ENCODE measurements at places on chromosomes 7 and 10.

GRCh38 chr10:18737841-18738240 lies 78.6 kb downstream of the ARL5B start:
- no peak for DNase-seq

DNA sequence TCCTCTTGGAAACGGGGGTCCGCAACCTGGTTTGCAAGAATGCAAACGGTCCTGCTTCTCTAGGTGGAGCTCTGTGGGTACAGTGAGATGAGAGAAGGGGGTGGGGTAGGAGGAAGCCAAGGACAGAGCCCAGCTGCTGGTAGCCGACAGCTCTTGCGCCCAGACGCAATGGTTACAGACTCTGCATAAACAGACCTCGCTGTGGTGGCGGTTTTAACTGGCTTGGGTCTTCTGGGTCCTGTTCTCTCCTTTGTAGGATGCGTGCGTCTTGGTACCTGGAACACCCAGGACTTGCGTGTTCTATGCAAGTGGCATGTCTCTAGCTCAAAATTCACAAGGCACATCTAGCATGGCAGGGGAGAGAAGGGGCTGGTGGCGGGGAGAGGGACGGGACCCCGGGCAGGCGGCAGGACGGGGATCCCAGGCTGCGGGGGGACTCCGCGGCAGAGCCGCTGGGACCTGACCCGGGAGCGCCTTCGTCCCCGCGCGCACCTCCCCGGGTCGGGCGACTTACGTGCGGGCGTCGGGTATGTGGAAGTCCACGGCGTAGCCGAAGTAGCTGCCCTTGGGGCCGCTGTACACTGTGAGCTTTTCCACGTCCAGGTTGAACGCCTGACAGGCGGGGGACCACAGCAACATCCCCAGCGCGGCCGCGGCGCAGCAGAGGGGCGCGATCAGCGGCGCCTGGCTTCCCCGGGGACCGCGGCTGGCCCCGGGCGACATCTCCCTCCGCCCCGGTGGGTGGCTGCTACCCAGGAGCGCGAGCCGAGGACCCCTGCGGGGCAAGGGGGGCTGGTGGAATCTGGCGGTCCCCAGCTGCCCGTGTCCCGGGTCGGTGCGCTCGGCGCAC lies 448 bp downstream of the ITGA8 start:
- no peak for DNase-seq

GRCh38 chr10:113754768-113755167 lies 3.3 kb downstream of the PLEKHS1 start:
- DNase-seq: no peak

DNA sequence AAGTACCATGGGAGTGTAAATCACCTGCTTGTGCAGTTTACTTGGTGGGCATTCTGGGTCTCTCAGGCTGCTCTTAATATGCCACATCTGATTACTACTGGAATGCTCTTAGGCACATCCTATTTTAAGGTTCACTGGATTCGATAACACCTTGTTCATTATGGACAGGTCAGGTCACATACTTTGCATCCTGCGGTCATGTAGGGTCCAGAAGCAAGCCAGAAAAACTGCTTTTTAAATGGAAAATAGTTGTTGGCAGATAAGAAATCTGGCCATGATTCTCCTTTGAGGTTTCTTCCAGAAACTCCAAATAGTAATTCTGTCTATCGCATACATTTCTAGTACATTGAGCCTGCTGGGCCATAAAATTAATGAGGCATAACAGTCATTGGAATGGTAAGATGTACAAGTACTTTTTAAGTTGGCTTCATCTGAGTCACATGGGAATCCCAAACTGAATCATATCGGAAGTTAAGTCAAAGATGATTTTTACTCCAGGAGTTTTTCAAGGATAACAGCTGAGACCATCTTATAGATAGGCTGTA lies 371.9 kb downstream of the LRRTM3 start:
- no peak for DNase-seq

GRCh38 chr7:106050002-106050745 lies 61.9 kb downstream of the SYPL1 start:
- no peak for DNase-seq

- DNase-seq: no peak
Observed at GRCh38 chr7:146129997-146130396, 13.4 kb downstream of the CNTNAP2 start.

DNA sequence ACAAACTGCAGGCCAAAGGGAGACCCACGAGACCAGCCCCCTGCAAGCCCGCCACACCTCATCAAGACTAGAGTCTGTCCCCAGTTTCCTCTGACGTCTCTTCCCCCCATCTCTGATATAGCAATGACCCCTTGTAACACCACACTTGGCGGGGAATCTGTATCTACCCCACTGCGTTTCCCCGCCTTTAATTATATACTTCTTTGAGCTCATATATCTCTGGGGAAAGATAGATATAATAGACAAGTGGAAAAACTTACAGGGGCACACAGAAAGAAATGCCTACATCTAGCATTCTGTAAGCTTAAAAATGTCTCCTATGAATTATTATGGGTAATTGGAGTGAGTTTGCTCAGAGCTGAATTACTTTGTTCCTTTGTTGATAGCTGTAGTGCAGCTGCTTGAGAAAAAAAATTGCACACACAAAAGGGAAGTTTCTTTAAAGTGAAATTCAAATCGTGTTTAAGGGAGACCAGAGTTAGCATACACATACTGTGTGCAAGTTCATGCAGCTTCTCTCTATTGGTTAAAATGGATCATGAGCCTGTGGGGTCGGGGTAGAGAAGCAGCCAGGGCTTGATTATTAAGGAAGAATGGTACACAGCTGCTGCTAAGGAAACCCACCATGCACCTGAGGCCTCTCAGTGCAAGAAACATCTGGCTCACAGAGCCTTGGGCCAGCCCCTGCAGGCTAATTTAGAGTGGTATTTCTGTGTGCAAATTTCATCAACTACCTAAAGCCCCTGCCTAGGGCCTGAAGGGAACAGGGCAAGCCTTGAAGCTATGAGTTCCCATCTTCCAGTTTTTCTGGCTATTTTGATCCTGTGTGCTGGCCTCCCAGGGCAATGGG lies 32.5 kb downstream of the CDCA7L start:
- DNase-seq: no peak

DNA sequence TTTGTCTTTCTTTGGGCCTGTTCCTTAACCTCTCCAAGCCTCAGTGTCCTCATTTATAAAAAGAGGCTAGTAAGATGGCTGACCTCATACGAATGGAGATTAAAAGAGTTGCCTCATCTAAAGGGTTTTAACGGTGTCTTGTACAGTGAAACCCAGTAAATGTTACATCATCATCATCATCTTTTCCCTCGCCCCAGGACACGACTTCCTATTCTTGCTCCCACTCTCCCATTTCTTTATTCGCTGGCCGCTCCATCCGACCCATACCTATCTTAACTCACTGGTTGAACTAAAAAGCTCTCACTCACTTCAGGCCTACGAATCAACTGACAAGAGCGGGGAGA lies 554 bp downstream of the FRA10AC1 start:
- DNase-seq: peak; percentile 20

GRCh38 chr7:95433952-95434556 lies 774 bp downstream of the PON2 start:
- no peak for DNase-seq

- no peak for DNase-seq
Observed at GRCh38 chr7:148815612-148816011, 68.5 kb downstream of the EZH2 start.

GRCh38 chr7:155344270-155344617 lies 46.6 kb downstream of the INSIG1 start:
- DNase-seq: no peak

DNA sequence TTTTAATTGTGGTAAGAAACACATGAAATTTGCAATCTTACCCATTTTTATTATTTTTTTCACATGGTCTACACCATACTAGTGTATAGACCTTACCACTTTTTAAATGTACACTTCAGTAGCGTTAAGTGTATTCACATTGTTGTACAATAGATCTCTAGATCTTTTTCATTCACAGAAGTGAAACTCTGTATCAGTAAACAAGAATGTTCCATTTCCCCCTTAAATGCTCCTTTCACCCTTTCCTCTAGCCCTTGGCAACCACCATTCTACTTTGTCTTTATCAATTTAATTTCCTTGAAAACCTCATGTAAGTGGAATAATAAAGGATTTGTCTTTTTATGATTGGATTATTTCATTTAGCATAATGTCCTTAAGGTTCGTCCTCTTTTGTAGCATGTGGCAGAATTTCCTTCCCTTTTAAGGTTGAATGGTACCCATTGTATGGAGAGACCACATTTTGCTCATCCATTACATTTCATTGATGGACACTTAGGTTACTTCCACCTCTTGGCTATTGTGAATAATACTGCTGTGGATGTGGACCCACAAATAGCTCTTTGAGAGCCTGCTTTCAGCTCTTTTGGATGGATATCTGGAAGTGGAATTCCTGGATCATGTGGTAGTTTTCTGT lies 45.7 kb downstream of the SNX10 start:
- DNase-seq: no peak

GRCh38 chr7:100088621-100089457 lies at the start of gene COPS6:
TSS of gene COPS6 (plus strand) at chr7:100088969. CDS start at chr7:100088991, 22 bp downstream.
- peak; percentile 65 for DNase-seq

DNA sequence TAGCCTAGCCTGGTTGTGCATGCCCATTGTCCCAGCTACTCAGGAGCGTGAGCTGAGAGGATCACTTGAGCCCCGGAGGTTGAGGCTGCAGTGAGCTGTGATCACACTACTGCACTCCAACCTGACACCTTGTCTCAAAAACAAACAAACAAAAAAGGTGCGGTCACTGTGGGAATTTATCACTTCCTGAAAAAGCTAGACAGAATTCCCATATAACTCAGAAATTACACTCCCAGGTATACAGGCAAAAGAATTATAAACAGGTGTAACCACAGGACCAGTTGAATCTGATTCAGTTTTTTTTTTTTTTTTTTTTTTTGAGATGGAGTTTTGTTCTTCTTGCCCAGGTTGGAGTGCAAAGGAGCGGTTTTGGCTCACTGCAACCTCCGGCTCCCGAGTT lies 3.2 kb upstream of the OGDH start:
- no peak for DNase-seq

DNA sequence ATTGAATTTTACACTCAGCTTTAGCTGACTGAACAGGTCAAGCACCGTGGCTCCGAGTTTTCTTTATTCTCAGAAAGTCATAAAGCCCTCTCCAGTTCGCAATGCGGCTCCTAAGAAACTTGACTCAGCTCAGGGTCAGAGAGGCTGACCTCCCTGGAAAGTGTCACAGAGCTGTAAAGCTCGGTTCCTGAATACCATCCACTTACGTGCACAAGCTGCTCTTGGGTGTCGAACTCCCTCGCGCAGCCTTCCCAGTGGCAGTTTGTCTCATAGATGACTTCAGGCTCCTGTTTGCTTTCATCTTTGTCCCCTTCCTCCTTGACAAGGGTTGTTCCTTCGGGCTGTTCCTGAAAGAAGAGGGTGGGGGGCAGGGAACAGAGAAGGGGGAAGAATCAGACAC lies 213.7 kb downstream of the GLI3 start:
- no peak for DNase-seq

GRCh38 chr10:101558204-101558603 lies 29.9 kb downstream of the POLL start:
- no peak for DNase-seq

- DNase-seq: peak; percentile 43
Observed at GRCh38 chr7:39951226-39952194, 1.5 kb downstream of the CDK13 start.

- no peak for DNase-seq
Observed at GRCh38 chr10:121323443-121323842, 274.8 kb downstream of the FGFR2 start.

DNA sequence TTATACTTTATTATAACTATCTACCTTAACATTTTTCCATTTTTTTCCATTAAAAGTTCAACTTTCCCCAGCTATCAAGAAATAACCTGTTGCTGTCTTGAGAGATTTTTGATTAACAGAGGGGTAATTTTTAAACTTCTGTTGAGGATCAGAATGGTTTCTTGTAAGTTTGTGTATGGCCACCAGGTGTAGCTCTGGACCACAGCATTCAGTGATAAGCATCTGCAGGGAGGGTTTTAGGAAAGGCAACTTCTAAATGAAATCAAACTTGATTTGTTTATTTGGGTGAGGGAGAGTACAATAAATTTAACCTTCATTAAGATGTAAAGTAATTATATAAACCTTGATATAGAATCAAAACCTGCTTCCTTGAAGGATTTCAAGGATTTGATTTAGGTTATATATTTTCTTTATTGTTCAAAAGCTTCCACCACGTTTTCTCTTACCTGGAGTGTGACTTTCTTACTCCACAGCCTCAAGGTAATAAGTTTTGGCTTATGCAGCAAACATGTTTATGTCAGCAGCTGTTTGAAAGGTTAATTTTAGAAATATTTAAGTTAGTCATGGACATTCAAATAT lies 153.3 kb downstream of the STK31 start:
- DNase-seq: peak; percentile 62

DNA sequence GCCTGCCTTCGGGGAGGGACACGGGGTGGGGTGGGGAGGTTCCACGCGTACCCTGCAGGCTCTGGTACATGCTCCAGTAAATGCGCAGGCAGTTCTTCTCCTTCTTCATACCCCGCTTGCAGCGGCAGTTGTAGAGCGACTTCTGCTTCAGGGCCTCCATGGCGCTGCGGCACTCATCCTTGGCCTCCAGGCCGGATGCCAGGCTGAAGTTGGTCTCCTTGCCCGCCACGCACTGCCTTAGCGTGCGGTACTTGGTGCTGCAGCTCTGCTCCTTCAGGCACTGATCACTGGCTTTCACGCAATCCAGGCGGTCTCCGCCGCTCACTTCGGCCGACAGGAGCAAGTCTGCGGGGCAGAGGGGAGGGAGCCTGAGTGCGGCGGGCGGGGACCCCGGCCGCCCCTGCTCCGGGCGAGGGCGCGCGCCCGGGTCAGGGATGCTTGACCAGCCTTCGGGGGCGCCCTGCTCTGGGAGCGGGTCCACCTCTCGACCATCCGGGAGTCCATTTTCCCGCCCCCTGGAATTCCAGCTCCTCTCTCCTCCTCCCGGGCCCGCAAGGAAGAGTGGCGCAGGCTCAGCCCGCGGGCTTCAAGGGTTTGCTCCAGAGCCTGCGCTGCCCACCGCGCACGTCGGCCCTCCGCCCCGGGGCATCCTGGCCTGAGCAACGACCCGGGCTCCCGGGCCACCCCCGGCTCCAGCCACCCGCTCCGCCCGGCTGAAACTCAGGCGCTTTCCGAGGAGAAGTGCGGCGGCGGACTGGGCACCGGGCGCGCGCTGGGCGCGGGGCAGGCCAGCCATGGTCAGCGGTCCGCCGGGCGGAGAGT lies 2.0 kb downstream of the GFRA1 start:
- no peak for DNase-seq
